ENCODE measurements at places on chromosomes 3 and 15.

DNA sequence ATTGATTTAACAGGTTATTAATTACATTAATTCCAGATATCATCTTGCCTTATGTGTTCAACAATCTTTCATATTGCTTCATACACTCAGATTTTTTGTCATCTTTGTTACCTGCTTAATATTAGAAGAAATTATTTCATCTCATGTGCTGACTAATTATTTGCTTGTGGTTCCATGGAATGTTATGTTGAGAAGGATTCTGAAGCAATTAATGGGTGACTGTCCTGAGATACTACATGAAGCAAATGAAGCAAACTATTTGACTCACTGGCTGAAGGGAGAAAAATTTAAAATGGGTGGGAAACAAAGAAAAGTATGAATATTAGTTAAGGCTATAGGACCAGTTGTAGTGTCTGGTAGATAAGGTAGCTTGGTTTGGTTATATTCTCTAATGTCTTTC is 443.8 kb upstream of the EPHA6 start:
- no peak for DNase-seq

DNA sequence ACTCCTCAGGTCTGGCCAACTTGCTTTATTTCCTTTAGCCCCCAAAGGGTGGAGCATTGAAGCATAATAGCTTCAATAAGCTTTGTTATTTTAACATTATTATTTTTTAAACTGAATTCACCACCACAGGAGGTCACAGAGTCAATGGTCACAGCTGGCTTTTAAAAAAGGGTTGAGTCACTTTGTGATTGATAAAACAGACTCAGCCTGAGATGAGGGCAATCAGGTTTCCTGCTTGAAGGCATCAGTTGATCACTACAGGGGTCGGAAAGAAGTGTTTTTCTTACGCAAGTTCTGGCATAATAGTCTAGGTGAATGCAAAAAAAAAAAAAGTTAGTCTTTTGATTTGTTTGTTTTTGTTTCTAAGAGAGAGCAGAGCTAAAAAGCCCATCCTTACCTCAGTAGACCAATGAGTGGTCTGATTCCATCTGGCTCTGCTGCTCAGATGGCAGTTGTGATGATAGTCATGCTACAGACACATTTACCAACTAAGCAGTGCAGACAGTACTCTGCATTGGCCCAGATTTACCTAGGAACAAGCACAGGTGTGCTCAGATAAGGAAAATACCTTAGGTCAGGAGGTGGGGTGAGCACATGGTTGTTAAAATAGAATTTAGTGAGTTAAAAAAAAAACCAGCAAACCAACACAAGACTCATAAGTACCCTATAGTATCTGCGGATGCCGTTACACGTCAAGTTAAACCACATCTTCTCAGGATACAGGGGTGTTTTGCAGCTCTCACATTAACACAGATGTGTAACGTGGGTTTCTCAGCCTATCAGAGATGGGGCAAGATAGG is 22.6 kb downstream of the ZNF80 start:
- DNase-seq = peak; percentile 83

- no peak for DNase-seq
These were observed 448.5 kb downstream of the NAALADL2 start for GRCh38 chr3:175307642-175308041.

- no peak for DNase-seq
These were observed 38.3 kb upstream of the TRA2B start for GRCh38 chr3:185976100-185976499.

DNA sequence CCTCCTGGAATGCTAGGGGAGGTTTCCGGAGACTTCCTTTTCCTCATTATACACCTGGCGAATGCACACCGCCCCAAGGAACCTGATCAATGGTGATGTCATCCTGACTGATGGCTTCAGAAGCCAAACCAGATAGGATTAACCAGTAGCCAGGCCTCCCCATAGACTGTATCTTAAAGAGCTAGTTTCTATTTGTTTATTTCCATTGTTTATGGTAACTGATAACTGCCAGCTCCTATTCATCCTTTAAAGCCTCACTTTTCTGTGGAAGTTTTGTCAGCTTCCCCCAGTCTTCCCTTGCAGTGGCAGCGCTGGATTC is at the start of gene MKRN2OS:
TSS of gene MKRN2OS (minus strand) at position 27 of the 319 bp plus-strand sequence. CDS start 35 bp downstream, outside the sequence.
- no peak for DNase-seq

- DNase-seq = no peak
These were observed 83.6 kb downstream of the TNIK start for GRCh38 chr3:171376596-171376947.

Data from central memory CD4-positive, alpha-beta T cell (primary cell).